ENCODE measurements at places on chromosomes 16 and 17.

GRCh38 chr17:1965556-1966273 is 59.4 kb downstream of the RTN4RL1 start:
- H3K36me3 ChIP-seq: no peaks in the 10 kb centered on the region
- H3K4me1 ChIP-seq: peaks cover 14% of the 10 kb centered on the region
- no peak overlapping the region for H3K27ac ChIP-seq

DNA sequence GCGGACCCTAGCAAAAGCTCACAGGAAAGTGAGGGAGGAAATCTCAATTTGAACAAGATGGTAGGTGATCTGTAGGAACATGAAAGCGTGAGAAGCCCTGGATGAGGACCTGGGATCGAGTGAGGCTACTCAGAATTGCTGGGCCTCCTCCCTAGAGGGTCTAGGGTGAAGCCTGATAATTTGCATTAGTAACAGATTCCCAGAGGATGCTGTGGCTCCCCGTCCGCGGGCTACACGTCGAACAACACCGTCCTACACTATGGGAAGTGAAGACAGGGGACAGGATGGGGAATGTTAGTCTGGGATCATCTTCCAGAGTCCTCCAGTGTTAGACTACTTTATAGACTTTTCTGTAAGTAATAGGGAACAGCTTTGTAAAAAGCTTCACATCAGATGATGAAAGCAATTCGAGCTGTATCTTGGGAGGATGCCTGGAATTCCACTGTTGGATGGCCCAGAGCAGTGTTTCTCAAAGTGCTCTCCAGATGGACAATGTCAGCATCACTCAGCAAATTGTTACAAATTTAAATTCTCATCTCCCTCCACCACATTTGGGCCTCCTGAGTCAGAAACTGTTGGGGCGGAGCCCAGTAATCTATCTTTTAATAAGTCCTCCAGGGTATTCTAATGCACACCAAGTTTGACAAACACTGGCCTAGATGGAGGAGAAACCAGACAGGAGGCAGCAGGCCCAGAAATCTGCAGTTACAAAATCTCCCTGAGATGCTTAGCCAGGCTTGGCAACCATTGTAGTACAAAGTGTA is 6.5 kb downstream of the FNDC8 start:
- no peak overlapping the region for H3K27ac ChIP-seq
- peaks cover 23% of the 10 kb centered on the region for H3K36me3 ChIP-seq
- peaks cover 3% of the 10 kb centered on the region for H3K4me1 ChIP-seq
- H3K27me3 ChIP-seq: no peaks in the 10 kb centered on the region

GRCh38 chr16:53565296-53565863 is 62.4 kb upstream of the AKTIP start:
- no peaks in the 10 kb centered on the region for H3K4me1 ChIP-seq
- H3K27me3 ChIP-seq: no peaks in the 10 kb centered on the region
- H3K36me3 ChIP-seq: no peaks in the 10 kb centered on the region
- no peak for DNase-seq
- H3K27ac ChIP-seq: no peak overlapping the region
- no peak overlapping the region for H3K4me3 ChIP-seq

DNA sequence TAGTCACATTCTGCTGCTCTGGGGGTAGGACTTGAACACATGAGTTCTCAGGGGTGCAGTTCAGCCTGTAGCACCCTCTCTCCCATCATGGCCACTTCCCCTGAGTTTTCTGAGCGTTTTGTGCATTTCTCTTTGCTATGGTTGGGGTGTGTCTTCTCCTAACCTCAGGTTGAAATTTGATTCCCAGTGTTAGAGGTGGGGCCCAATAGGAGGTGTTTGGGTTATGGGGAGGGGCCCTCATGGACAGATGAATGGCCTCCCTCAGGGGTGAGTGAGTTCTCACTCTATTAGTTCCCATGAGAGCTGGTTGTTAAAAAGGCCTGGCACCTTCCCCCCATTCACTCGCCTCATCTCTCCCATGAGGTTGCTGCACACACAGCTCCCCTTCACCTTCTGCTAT is 101.1 kb downstream of the FOXL1 start:
- H3K4me1 ChIP-seq: no peaks in the 10 kb centered on the region
- H3K27ac ChIP-seq: no peak overlapping the region
- H3K27me3 ChIP-seq: peaks cover 11% of the 10 kb centered on the region
- no peak overlapping the region for H3K4me3 ChIP-seq
- H3K36me3 ChIP-seq: no peaks in the 10 kb centered on the region

DNA sequence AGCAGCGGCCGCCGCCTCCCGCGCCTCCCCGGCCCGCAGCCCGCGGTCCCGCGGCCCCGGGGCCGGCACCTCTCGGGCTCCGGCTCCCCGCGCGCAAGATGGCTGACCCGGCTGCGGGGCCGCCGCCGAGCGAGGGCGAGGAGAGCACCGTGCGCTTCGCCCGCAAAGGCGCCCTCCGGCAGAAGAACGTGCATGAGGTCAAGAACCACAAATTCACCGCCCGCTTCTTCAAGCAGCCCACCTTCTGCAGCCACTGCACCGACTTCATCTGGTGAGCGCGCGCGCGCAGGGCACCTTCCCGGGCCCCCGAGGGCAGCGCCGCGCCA is 258 bp downstream of the PRKCB start:
- no peak overlapping the region for H3K27ac ChIP-seq
- peak overlapping the region; percentile 98 for H3K4me3 ChIP-seq
- peaks cover 3% of the 10 kb centered on the region for H3K27me3 ChIP-seq
- H3K4me1 ChIP-seq: peaks cover 53% of the 10 kb centered on the region

DNA sequence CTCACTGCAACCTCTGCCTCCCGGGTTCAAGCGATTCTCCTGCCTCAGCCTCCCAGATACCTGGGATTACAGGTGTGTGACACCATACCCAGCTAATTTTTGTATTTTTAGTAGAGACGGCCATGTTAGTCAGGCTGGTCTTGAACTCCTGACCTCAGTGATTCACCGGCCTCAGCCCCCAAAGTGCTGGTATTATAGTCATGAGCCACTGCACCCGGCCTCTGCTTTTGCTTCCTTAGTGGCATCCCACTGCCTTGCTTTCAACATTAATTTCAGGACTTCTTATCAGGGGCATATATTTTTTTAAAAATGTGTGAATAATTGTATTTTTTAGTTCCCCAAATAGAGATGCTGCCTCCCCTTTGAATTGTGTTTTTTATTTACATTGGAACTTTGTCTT is 98.8 kb downstream of the SYCE1L start:
- H3K27me3 ChIP-seq: peaks cover 7% of the 10 kb centered on the region
- H3K4me1 ChIP-seq: no peaks in the 10 kb centered on the region
- no peak overlapping the region for H3K27ac ChIP-seq
- DNase-seq: no peak

GRCh38 chr16:53955221-53955875 is 251.4 kb downstream of the FTO start:
- no peaks in the 10 kb centered on the region for H3K27me3 ChIP-seq
- no peak overlapping the region for H3K27ac ChIP-seq
- H3K4me3 ChIP-seq: no peak overlapping the region
- peaks cover 9% of the 10 kb centered on the region for H3K36me3 ChIP-seq
- no peak for DNase-seq

All from activated CD8-positive, alpha-beta T cell treated with anti-CD3 and anti-CD28 coated beads for 36 hours (primary cell).